ENCODE measurements at places on chromosomes 1 and 21.

DNA sequence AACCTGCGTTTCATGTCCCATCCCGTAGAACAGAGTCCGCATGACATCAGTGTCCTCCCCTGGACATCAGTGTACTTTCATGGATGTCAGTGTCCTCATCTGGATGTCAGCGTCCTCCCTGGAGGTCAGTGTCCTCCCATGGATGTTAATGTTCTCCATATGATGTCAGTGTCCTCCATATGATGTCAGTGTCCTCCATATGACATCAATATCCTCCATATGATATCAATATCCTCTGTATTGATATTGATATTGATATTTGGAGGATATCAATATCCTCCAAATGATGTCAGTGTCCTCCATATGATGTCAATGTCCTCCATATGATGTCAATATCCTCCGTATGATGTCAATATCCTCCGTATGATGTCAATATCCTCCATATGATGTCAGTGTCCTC lies 284.9 kb downstream of the AJAP1 start:
- DNase-seq, result no peak

- no peak for DNase-seq
These were observed 6.5 kb downstream of the PADI4 start for GRCh38 chr1:17314491-17314971.

DNA sequence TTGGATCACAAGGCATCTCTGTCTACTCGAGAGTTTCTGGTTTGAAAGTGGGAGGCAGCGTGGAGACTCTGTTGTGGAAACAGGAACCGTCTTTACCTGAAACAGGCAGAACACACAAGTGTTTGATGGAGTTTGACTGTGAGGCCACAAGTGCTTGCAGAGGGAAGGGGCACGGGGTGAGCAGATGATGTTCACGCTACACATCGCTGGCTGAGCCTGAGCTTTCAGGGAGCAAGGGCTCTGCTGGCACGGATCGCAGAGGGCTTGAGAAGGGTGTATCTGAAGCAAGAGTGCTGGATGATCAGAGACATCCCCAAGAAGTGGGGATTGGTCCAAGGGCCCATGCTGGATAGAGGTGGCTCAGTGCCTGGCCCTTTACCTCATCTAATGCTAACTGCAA lies 59.3 kb downstream of the IGSF21 start:
- DNase-seq, result no peak

DNA sequence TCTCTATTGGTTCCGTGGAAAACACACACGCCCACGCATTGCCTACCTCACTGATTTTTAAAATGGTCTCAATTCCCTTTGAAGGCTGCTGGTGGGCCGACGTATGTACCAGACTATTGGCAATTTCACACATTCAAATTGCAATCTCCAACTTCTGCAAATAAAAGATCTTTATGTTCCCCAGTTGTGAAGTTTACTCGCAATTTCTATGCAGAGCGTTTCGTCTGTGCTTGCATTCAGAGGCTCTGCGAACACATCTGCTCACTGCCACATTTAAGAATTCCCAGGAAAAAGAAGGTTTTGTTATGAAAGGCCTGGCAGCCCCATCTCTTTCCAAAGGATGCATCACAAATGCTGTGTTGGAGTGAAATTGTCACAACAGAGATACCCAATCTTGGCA lies 288.0 kb upstream of the KAZN start:
- no peak for DNase-seq

DNA sequence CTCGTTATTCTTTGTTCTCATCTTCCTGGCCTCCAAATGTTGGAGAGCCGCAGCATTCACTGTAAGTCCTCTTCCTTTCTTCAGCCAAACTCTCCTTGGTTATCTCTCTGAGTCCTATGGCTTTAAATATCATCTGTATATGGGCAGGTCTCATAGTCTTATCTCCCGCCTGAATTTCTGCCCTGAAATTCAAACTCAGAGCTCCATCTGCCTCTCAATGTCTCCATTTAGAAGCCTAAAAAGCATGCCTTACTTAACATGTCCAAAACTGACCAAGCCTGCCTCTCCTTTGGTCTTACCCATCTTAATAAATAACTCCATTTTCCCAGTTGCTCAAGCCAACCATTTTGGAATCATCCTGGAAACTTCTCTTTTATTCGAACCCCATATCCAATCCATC lies 80.7 kb downstream of the DHRS3 start:
- DNase-seq, result no peak

DNA sequence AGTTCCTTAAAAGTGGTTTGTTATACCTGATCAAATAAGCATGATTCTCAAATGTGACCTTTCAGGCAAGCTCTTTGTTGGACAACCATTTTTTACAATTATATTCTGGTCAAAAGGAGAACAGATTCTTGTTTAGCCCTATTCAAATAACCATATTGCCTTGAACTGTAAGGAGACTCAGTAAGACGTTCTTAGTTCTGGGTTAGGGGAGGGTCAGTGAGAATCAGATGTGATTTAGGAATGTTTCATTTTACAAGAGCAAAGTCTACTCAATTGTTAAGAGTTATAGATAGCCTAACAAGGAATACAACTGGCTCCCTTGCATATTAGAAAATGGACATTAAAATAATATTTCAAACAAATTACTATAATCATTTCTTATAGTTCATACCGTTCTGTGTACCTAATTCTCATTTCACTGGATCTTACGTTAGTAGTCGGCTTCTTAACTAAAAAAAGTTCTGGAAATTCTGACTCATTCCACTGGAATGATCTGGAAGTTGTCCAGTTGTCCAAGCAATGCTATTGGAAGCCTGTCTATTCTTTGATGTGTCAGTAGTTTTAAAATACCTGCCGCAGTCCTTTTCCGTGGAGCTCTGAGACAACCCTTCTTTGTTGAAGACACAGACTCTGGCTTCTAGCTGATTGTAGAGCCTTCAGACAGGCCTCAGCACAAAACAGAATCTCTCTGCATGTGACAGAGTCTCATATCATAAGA lies 88.8 kb downstream of the MAST2 start:
- DNase-seq, result no peak

DNA sequence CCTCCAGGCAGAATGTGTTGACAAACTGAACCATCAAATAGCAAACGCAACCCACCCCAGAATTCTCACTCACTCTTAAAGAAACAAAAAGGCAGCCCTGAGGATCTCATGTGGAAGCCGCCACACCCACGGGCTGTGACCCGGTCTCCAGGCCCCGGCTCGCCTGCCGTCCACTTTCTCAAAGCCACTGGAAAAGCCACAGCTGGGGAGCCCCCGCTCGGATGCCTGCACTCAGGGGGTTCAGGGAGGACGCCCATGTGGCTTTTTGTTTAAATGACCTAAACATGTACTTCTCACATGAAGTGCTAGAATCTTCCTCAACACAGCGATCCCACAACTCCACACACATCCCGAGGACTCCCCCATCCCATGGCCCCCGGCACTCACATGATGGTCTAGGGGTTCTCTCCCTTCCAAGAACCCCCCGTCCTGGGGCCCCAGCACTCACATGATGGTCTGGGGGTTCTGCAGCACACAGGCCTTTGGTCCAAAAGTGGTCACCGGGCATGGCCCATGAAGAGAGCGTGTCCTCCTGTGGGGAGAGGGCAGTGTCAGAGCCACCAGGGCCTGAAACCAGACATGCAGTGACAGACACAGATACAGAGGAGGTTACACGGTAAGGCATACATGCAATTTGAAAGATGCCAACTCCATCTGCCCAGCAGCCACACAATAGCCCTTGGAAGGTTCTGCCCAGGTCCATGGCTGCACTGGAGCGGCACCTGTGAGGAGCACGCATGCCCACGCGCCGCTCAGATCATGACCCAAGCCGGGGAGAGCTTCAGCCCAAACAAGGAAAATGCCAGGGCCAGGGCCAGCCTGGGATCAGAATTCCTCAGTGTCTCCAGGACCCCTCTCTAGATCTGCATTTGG lies 16.5 kb downstream of the NADK start:
- DNase-seq, result no peak

GRCh38 chr1:73755649-73756048 lies 442.3 kb downstream of the LRRIQ3 start:
- no peak for DNase-seq

DNA sequence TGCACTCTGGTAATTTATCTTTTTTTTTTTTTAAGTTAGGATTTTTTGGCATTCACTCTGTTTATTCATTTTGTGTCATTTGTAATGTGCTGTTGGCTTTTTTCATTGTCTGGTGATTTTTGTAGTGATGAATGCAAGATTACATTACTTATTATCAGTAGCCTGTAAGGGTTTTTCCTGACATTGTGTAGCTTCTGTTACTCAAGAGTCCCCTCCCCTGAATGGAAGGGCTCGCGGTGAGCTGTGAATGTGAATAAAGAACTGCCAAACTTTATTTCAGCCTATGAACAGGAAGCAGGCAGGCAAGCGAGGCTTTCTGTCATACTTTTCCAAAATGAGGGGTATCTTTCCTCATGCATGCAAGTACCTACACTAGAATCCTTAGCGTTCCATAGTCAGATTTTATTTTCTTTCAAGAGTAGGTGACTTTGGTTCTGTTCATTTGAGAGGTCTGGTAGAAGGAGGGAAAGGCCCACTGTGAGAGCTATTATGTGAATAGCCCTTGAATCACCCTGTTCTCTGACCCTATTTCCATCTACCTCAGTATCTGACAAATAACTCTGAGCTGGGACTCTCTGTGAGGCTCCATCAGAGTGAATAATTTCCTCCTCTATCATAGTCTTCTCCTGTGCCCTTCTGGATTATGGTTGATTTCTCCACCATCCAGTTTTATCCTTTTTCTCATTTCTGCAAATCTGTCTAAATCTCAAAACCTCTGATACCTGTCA lies 114.0 kb downstream of the CD247 start:
- DNase-seq, result no peak

GRCh38 chr21:31426235-31426797 lies 82.3 kb upstream of the TIAM1 start:
- DNase-seq, result no peak

- DNase-seq, result no peak
These were observed 15.9 kb downstream of the ST7L start for GRCh38 chr1:112603012-112603411.

GRCh38 chr1:235852887-235853286 lies 13.8 kb downstream of the LYST start:
- no peak for DNase-seq

GRCh38 chr1:162284206-162284955 lies 92.3 kb downstream of the SPATA46 start:
- no peak for DNase-seq

DNA sequence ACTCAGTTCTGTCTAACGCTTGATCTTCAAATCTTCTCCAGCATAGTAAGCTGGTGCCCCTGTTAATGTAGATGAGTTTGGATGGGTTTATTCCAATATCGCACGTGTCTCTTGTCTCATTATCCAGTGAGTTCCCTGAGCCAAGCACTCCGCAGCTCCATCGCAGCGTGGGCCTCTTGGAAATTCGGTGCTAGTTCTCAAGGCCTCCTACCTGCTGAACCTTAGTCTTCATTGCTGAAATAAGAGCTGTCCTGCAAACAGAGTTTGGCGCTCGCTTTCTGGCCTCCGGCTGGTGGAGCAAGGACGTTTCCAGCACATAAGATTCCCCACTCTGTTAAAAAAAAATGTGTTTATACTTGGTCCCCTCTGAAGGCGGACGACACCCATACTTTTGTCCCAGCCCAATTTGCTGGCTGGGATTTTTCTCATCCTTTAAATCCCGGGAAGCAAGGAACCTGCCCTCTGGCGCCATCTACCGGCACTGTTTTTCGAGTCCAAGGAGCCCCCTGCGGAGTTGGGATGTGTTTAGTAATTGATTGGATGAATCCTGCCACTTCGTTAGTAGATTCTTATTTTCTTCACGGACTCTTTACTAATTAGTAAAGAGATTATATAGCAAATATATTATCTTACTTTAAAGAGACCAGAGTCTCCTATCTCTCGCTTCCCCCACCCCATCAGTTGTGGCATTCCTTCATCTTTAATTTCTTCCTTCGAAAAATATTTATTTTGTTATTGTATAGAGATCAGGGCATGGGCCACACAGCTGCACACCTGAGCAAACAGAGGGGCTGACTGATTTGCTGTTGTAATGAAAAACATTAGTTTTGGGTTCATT lies 14.7 kb downstream of the JUN start:
- DNase-seq, result peak; percentile 37

- no peak for DNase-seq
These were observed 418 bp downstream of the DDX20 start for GRCh38 chr1:111756124-111756513.

DNA sequence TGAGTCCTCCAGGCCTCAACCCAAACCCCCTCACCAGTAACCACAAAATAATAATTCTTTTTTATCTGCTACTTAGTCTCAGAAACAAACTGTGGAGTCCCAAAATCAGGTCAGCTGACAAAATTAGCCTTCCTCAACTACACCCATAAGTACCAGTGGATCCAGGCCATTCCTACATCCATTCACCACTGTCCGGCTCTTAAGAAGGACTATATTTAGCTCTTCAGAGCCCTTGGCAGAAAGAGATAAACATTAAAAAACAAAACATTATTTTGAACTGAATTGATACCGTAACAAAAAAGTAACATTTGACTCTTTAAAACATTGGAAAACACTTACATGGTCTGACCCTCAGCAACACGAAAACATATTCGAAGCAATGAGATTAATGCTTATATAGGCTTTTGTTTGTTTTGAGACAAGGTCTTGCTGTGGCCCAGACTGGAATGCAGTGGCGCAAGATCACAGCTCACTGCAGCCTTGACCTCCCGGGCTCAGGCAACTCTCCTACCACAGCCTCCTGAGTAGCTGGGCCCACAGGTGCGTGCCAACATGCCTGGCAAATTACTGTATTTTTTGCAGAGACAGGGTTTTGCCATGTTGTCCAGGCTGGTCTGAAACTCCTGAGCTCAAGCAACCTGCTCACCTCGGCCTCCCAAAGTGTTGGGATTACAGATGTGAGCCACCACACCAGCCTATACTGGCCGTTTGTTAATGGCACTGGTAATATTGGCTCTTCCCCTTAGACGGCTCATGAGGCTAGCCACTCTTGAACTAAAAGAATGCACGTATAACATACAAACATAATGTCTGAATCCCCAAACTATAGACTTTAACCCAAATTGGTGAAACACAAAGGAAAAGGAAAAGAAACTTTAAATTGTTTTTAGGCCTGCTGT lies 330.7 kb downstream of the SMYD3 start:
- DNase-seq, result no peak

DNA sequence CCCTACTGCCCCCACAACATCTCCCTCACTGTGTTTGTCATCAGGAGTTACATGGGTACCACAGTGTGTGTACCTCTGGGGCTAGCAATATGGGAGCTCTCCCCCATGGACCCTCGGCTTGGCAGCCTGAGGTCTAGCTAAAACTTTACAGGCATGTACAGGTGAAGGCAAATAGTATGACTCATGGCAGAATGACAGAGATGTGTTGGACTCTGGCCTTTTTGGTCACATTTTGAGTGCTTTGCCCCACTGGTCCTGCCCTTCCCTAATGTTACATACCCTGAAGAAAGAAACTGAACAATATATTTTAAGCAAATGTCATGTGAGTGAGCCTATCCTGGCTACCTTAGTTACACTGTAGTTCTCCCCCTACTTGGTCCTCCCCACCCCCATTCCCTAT lies 124.0 kb downstream of the NGF start:
- DNase-seq, result no peak

Measured in activated CD4-positive, alpha-beta T cell treated with anti-CD3 and anti-CD28 coated beads, Interleukin-2, amount 50 U/mL, for 4 hours (primary cell).